ENCODE measurements at places on chromosomes 6 and 20. TPM values are rescaled to one million over a fixed set of nuclear protein-coding genes. Genes with fewer than 3 reads are reported as not detected.

DNA sequence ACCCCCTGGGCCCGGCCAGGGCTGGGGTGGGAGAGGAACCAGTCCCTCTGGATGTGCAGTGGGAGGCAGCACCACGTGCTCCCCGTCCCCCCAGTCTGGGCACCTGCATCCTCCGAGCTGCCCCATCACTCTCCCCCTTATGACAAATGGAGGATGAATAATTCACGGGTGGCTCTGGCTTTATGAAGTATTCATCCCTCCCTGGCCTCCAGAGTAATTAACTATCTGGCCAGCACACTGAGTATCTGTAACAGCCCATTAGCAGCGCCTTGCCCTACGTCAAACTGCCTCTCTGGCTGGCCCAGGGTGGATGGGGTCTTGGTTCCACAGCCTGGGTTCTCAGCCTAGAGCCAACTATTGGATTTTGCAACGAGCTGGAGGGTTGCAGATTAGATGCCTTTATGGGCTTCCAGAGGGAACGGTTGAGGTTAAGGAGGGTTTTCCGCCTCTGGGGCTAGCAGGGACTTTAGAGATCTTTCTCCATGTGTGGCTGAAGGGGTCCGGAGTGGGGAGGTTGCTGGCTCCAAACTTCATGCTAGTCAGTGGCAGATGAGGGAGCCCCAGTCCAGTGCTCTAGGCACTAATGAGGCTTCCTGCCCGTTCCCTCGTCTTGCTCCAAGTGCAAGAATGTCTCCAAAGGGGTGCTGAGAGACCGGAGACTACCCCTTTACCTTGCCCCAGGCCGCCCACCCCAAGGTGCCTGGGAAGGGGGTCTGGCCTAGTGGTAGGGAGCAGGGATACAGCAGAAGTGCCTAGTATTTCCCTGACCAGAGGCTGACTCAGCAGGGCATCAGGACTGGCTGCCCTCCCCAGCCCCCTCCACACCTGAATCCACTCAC, 53.5 kb upstream of the MLN start:
- no peak for DNase-seq

DNA sequence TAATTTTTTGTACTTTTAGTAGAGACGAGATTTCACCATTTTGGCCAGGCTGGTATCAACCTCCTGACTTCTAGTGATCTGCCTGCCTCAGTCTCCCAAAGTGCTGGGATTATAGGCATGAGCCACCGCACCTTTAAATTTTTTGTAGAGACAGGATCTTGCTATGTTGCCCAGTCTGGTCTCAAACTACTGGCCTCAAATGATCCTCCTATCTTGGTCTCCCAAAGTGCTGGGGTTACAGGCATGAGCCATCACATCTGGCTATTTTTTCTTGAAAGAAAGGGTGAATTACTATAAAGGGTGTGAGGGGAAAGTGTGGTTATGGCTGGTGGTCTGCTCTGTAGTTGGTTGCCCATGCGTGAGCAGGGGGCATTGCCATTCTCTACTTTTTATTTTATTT, 1.6 kb downstream of the LY6G6F start:
- DNase-seq: no peak

GRCh38 chr20:21125072-21125848, 622 bp upstream of the KIZ start:
- DNase-seq: no peak

DNA sequence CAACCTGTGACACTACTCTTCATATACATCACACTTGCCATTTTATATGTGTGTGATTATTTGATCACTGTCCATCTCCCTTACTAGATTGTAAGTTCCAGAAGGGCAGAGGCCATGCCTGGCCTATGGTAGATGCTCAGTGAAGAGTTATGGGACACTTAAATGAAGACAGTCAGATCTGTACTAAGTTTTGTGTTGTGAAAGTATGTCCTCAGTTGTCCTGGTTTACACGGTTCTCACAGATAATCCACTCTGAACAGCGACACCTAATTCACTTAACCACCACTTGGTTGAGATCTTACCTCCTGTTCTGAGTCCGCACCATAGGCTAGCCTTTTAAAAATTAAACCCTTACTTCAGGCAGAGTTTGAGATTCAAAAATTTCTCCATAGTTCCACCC, 434.1 kb upstream of the SOX4 start:
- DNase-seq: no peak

GRCh38 chr20:15848126-15848525, 725.1 kb downstream of the KIF16B start:
- no peak for DNase-seq

GRCh38 chr6:3516092-3516491, 59.2 kb upstream of the SLC22A23 start:
- DNase-seq: no peak

GRCh38 chr6:106223300-106223930, 102.1 kb downstream of the ATG5 start:
- peak; percentile 83 for DNase-seq

GRCh38 chr6:35723587-35723986, 13.2 kb upstream of the ARMC12 start:
- DNase-seq: no peak

DNA sequence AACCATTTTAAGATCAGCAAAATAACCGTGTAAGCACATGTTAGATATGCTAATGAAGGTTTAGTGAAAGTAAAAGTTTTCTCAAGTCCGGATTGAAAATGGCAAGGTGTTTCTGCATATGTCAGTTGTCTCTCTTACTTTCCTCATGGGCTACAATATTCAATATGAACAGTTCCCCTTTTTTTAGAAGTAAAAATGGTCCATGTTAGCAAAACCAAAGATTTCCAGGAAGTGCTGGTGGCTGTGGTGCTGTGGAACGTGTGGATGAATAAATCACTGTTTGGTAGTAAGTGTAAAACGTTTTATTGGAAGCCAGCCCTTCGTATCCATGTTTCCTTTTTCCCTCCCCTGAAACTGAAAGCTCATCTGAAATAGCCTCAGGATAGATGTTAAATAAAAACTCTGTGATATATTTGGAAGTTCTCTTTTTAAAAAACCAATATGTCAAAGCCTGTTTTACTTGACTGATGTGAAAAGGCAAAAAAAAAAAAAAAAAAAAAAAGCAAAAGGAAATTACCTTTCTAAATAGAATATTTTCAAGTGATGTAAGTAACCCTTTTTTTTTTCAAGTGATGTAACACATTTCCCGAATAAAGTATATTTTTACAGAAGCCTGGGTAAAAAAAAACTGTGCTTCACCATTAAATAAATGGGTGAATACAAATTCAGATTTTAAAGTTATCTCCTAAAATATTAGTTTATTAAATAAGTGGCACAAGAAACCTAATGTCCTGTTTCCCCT, 41.9 kb downstream of the PLEKHG1 start:
- DNase-seq: no peak

DNA sequence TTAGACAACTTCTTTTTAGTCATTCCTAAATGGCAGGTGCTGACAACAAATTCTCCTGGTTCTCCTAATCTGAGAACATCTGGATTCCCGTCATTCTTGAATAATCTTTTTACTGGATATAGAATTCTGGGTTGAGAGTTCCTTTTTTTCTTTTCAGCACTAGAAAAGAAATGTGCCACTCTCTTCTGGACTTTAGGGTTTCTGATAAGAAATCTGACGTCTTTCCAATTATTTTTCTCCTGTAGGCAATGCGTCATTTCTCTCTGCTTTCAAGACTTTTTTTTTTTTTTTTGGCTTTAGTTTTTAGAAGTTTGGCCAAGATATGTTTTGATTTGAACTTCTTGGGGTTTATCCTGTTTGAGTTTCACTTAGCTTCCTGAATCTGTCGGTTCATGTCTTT, 66.1 kb upstream of the RNF24 start:
- no peak for DNase-seq

DNA sequence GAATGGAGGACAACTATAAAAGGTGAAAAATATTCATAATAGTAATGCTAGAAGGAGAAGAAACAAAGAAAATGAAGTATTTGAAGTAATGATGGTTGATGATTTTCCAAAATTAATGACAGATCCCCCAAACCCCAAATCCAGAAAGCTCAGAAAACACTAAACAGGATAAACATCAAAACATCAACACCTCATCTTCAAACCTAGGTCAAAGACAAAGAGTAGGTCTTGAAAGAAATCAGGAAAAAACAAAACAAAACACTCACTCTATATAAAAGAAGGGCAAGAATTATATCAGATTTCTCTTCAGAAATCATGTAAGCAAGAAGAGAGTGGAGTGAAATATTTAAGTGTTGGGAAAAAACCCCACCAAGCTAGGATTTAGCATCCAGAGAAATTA, 38.7 kb downstream of the RANBP9 start:
- no peak for DNase-seq

Gene EDN1
- not detected for total RNA-seq

Gene ZBP1
- 31.4 TPM for total RNA-seq

Gene CST5
- not detected for total RNA-seq

Gene EBF4
- 0.64 TPM for total RNA-seq

Gene RSPH4A
- total RNA-seq: 0.19 TPM

Gene BANF2
- total RNA-seq: not detected

Gene SPATS1
- total RNA-seq: not detected

Gene SLC17A2
- total RNA-seq: not detected

Gene ZKSCAN4
- total RNA-seq: 6.5 TPM
